ENCODE measurements at places on chromosomes 4 and X.

DNA sequence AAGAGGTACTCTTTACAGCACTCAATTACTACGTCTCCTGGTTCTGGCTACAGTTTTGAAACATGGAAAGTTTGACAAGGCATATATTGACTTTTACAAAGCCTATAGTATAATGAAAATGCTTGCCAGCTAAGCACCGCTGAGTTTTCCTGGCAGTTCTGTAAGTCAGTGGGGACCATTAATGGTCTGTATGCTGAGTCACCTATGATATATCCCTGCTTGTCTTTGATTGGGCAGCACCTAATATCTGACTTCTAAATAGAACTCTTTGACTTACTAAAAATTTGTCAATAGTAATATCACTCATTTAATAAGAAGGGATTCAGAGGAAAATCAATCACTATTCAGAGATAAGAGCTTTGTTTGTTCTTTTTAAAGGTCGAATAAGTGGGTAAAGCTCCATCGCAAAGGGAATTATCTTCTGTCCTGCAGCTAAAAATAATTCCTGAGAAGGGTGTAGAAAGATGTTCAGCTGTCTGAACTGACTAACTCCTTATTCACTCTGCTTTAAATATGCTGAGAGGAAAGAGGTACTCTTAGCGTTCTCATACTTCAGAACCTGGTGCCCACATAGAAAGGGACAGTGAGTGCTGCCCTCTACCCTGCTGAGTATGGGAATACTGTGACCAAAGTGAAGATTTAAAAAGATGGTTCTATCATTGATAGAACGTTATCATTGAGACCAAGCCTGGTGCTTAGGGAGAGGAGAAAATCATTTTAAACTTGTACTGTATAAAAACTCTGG lies 959 bp downstream of the SMPX start:
- DNase-seq, result no peak

GRCh38 chrX:155211208-155211607 lies 5.1 kb upstream of the VBP1 start:
- no peak for DNase-seq

DNA sequence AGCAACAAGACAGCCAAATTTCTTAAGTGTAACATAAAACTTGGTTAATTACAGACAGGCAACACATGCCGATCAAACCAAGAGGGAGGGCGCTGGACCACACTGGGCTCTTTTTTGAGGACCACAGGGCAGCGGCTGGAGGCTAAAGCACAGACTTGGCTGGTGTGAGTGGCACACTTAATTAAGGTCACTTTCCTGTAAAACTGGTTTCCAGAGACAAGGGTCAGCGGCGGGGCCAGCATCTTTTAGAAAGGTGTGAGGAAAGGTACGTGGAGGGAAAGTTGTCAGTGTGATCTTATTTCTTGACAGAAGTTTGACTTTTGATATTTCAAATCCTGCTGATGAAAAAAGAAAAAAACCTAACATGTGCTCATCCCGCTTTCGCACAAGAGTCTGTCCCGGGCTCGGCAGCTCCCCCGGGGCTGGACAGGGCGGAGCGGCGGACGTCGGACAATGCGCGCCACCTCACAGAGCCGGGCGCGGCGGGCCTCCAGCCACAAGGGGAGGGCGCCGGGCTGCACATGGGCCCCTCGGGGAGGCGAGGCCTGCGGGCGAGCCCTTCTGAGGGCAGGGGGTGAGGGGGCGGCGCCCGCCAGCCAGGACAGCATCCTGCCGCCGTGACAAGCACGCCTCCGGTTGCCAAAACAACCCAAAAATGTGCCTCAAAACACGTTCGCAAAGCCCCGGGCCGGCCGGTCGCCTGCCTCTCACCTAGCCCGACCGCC lies 660 bp upstream of the HSPA4L start:
- no peak for DNase-seq

- no peak for DNase-seq
Observed at GRCh38 chrX:71251466-71251973, 2.4 kb downstream of the ZMYM3 start.

DNA sequence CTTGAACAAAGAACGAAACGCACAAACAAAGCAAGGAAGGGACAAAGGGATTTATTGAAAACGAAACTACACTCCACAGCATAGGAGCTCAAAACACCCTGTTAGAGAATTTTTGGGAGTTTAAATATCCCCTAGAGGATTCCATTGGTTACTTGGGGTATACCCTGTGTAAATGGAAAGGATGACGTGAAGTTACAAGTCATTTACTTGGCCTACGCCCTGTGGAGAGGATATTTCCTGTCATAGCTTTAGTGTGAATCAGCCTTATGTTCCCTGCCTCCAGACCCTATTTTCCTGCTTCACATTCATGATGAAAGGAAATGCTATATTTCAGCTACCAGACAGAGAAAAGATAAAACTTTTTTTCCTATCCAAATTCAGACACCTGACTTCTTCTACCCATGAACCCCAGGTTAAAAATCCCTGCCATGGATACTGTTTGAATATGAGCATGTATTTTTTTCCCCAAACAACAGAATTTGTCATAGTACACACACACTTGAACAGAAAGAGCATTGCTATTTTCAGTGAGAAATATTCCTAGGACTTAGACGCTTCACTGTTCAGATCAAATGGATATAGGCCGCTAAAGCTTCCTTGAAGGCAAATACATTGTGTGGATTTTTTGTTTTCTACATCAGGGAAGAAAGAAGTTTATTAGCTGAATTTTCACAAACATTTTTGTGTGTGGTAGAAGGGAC lies 20.4 kb downstream of the PIN4 start:
- DNase-seq, result no peak

DNA sequence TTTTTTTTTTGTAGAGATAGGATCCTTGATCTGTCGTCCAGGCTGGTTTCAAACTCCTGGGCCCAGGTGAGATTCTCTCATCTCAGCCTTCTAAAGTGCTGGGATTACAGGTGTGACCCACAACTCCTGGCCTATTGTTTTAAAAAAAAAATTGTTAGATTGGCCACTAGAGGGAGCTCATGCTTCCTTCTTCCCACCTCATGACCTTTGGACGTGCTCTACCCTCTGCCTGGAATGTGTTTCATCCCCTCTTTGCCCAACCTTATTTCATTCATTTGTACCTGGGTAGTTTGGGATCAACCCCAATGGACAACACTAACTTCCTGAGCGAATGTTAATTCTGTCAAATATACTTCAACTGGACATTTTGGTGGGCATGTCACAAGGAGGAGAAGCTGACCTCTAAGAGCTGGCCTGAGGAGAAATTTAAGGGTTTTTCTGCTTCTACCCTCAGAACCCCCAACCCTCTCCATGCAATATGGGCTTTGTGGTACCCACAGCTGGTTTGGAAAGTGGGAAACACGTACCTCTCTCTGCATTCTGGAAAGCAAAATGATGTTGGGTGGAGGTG lies 6.4 kb downstream of the PPEF2 start:
- DNase-seq, result peak; percentile 26

GRCh38 chr4:101307899-101308298 lies 39.4 kb downstream of the PPP3CA start:
- DNase-seq, result no peak

DNA sequence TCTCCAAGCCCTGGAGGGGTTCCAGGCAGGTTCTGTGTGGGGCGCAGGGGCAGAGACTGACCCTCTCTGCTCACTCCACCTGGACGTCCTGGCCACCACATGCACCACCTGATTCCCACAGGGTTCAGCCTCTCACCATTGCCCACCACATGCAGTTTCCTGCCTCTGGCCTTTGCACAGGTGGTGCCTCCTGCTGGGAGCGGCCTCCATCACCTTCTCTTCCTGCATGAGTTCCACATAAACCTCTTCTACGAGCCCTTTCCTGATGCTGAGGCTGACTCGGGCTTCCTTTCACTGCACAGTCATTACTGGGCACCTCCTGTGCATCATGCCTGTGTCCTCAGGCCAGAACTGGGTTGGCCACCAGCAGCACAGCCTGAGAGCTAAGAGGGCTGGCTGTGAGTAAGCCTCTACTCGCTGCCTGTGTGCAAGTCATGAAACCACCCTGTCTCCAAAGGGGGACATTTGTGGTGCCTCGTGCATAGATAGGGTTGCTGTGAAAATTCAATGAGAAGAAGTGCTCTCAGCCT lies 19.9 kb downstream of the MAN2B2 start:
- DNase-seq, result no peak

DNA sequence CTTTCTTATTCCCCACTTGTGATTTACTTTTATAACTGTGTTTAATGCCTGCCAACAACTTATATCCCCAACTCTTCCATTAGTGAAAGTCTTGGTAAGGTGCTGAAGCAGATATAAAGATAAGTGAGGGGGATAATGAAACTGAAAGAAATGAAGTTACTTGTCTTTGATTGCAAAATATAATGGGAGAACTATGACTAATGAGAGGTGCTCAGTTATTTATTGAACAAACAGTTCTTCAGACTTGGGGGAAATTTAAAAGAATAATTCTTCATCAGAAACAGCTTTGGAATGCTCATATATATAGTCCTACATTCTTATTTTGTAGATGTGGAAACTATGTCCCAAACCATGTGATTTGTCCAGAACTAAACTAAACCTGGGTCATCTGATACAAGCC lies 213.5 kb downstream of the TEX13A start:
- DNase-seq, result no peak

DNA sequence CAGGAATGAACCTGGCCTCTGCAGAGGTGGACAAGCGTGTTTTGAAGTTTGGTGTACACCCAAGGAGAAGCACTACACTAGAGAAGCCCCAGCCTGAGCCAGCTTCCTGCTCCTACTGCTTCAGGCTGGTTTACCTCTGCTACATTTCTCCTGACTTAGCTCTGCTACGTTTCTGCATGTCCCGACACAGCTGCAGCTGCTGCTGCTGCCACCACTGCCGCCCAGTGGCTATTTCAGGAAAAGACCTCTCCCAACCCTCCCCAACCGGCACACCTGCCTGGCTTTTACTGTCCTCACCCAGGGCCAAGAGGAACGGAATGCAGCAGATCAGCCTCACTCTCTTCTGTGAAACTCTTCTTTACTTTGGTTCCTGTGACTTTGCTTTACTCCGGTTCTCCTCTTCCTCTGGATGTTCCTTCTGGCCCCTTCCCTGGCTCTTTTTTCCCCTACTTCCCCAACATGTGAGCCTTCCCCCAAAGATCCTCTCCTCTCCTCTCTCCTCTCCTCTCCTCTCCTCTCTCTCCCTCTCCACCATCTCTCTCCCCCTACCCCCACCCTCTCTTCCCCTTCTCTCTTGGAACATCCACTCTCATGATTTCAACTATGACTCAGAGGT lies 3.1 kb upstream of the P2RY4 start:
- no peak for DNase-seq

DNA sequence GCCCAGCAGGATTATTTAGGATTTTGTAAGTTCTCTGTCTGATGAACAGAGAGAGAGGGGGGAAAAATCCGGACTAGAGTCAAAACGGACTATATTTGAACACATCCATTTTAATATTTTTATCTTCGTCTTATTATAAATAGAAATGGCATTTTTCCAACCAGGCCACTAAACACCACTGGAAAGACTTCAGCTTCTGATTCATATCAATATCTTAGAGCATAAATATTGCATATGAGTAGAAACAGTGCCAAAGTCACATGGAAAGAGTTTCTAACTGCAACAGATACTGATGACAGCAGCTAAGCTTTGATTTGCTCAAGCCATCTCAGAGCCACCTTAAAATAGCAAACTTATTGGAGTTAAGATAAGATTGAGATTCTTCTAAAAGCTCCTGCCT lies 456 bp downstream of the PPARGC1A start:
- DNase-seq, result no peak

GRCh38 chrX:52265713-52266112 lies 81.0 kb downstream of the MAGED4 start:
- DNase-seq, result no peak

GRCh38 chrX:3994315-3994714 lies 280.9 kb upstream of the PRKX start:
- DNase-seq, result no peak

DNA sequence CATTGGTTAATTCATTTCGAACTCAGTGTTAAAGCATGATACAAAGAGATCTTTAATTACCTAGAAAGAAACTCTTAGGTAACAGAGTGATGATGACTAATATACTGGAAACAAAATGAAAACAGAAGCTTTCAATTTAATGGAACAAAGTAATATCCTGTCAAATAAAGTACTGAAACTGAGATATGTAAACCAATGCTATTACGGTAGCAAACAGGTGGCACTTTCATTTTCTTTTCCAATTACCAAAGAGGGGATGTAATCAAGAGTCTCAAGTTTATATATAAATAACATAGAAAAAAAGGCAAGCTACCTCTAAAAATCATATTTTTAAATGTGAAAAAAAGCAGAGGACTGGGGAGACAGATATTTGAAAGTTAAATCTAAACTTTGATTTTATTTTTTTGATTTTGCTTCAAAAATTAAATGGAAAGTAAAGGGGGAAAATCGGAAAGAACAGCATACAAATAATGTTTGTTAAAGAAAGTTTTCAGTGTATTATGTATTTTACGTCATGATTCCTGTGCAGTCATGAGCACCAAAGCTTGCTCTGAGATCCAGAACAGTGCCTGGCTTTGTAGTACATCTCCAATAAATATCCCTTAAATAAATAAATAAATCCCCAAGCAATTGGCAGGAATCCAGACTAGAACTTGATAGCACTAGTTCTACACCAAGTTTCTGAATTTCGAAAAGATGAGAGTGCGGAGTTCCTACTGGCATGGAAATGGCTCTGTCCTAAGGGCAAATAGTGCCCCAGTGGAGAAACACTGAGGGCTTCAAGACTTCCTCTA lies 25.0 kb upstream of the RAPGEF2 start:
- DNase-seq, result peak; percentile 29
